Activated naive CD4-positive, alpha-beta T cell (primary cell): ENCODE measurements at places on chromosomes 5 and 9.

- DNase-seq, result no peak
Measured at GRCh38 chr9:130432796-130433167, 12.0 kb upstream of the ASS1 start.

GRCh38 chr5:177320879-177321278 is 9.2 kb upstream of the MXD3 start:
- DNase-seq, result no peak

DNA sequence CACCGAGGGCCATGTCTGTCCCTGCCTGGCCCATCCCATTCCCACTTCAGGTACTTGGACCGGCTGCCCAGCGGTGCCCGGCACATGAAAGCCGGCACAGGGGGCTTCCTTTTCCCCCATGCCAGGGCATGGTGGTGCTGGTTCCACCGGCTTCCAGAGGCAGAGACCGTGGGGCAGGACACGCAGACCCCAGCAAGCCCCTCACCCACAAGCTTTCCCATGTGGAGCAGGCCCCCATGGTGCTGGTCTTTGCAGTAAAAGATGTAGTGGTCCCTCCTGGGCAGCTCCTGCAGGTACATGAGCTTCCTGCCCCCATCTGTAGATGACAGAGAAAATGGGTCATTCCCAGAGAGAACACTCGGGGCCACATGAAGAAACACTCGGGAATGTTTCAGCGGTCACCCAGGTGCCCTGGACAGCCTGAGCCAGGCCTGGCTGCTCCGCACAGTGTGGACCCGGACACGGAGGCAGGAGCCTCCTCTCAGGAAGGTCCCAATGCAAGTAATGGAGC is 2.0 kb downstream of the OBP2B start:
- DNase-seq, result no peak

GRCh38 chr9:38074441-38074961 is 5.5 kb upstream of the SHB start:
- no peak for DNase-seq

- DNase-seq, result no peak
Measured at GRCh38 chr5:8845296-8845695, 700.6 kb downstream of the SEMA5A start.

DNA sequence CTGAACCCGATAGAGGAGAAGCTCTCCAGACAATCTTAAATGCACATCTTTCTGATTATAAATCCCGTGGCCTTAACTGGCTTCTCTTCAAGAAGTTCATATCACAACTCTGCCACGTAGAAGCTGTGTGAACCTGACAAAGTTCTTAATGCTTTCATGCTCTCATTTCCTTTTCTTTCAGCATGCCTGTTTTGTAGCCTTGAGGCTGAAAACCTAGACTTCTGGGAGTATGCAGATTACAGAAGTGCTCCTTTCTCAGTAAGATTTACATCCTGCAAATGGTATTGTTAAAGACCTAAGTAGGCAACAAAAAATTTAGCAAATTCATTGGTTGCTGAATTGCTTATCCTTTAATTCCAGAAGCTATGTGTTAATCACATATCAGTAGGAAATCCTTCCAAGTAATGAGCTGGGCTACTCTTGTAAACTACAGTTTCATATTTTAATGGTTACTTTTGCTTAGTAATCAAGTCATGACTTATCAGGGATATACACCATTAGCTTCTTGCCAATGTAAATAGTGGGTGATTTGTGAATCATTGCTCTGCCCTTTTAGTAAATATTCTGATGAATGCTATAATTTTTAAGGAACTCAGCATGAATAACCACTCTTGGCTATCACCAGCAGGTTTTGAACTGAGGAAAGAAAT is 334.7 kb downstream of the FBXL7 start:
- DNase-seq, result no peak

DNA sequence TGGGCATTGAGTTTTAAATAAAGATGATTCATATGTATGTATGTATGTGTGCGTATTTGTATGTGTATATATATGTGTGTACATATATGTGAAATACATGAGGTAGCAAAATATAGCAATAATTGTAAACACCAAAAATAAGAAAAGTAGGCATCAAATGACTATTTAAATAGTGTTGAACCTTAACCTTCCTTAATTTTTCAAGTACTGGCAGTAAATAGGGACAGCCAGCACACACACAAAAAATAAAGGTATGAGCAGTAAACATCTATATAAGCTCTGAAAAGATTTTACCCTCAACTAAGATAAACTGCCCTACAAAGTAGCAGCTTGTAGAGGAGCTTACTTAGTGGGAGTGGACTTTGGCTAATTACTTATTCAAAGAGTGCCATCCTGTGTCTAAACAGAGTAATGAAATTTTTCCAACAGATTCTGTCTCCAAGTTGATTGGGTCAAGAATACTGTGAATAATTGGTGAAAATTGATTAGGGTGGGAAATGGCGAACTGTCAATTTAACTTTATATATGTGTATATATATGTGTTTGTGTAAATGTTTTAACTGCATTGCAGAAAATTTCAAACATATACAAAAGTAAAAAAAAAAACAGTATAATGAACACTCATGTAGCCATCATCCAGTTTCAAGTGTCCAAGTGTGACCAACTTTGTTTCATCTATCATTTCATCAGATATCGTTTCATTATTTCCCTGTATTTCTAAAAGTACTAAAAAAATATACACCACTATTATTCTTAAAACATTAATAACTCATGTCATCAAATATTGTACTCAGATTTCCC is 2.0 kb upstream of the ADAMTS6 start:
- DNase-seq, result no peak

- DNase-seq, result no peak
Measured at GRCh38 chr5:55520117-55520839, 14.5 kb downstream of the PLPP1 start.

- no peak for DNase-seq
Measured at GRCh38 chr9:36987891-36988290, 46.2 kb downstream of the PAX5 start.

GRCh38 chr5:79936646-79937216 is 54.3 kb downstream of the MTX3 start:
- DNase-seq, result no peak

GRCh38 chr5:9582406-9582805 is 36.5 kb upstream of the SEMA5A start:
- DNase-seq, result no peak

DNA sequence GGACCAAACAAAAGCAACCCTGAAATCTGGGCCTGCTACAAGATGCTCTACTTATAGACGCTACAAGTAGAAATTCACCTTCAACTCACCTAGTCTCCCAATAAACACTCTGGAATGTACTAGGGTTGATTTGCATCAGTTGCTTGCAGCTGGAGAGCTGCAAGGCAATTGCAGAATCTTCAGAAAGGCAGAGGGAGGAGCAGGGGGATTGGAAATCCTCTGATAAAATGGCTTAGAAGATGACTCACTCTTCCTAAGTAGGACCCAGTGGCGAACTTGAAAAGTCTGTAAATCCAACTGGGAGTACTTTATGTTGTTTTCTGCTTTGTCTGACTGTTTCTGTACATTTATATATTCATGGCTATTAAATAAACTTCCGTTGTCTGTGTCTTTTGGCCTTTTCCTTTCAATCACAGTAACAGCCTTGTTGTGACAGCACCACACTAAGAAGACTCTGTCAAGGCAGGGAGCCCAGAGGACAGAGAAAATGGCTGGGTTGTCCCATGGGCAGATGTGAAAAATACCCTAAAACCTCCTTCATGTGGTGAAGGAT is 14.7 kb upstream of the MLLT3 start:
- DNase-seq, result no peak

DNA sequence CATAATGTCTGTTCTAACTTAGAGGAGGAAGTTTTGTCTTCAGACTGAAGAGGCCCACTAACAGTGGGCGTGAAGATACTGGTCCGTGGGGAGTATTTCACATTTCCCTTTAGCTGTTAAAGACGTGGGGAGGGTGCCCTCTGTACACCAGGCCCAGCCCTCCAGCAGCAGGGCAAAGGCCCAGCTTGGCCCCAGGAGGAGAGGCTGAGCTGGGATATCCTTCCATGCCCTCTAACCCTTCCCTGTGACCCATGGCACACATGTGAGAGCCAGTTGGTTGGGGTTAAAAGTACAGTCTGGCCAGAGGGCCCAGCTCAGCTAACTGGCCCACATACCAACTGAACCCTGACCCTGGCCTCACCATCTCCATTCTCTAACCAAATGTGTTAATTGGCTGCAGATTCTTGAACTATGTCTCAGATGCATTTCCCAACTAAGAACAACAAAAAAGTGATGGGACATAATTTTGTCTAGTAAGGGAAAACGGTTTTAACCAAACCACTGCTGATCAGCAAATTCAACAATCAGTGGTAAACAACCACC is 74.4 kb downstream of the LHFPL2 start:
- DNase-seq, result no peak

GRCh38 chr5:177591690-177592009 is 353 bp upstream of the TMED9 start:
- DNase-seq, result no peak

DNA sequence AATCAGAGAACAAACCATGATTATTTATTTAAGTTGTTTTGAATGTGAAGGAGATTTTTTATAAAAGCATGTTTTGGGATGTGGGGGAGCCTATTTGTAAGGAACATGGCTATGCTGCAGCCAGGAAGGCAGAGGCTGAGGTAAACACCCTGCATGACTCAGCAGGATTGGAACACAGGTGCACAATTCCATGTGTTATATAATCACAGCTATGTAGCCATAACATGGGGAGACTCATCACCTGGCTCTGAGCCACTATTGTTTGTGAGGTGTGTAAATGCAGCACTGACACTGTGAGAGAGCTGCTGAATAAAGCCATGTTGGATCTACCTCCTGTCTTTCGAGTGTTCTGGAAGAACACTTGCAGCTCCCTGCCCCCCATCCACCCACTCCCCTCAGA is 1009.8 kb downstream of the DNAH5 start:
- DNase-seq, result no peak

- DNase-seq, result no peak
Measured at GRCh38 chr9:135727257-135727875, 25.4 kb downstream of the KCNT1 start.

DNA sequence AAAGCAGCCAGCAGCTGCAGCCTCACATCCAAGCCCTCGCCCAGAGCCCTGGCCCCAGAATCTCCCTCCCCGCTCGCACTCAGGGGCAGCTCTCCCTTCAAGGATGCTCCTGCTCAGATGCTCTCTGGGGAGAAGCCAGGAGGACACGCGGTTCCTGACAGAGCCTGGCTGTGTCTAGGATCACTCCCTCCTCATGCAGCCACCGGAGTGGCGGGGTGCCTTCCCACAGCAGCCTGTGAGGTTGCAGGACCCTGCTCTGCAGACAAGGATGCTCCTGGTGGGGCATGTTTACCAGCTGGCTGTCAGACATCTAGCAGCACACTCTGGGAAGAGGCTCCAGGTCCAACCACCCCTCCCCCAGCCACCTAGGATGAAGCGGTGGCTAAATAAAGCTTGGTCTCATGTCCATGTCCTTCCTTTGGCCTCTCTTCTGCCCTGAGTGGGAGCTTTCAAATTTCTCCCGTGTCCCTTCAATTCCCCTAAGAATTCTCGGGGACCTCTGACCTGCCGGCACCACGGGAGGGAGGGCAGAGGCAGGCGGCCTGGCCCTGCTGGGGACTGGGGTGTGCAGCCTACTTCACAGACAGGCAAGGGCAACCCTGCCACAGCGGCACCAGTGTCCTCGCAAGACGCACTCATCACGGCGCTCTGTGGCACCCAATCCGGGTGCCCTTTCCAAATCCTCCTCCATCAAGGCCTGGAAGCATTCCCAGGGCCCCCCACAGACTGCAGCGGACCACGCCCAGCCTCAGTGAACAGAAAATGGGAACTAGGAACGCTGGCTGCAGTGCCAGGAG is 88.3 kb upstream of the SARDH start:
- DNase-seq, result no peak

- DNase-seq, result no peak
Measured at GRCh38 chr9:12880406-12881015, 105.7 kb downstream of the LURAP1L start.

GRCh38 chr5:172187118-172188032 is 649 bp downstream of the STK10 start:
- DNase-seq, result peak; percentile 25

DNA sequence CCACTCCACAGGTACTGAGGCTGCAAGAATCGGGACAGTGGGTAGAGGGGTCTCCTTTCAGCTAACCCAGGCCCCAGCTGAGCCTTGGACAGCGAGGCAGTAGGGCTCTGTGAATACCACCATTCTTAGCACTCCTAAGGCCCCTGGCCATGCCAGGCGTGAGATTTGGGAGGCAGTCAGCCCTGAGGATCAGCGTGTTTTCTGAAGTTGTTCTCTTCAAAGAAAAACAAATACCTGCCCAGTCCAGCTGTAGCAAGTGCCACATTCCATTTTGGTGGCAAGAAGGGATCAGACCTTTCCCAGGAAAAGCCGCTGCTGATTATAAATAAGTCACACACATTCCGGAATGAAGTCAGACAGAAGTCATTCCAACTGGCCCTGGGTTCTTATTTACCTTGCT is 47.8 kb downstream of the RALGPS1 start:
- DNase-seq, result no peak

- no peak for DNase-seq
Measured at GRCh38 chr9:21251638-21252037, 11.8 kb upstream of the IFNA14 start.

- DNase-seq, result no peak
Measured at GRCh38 chr5:98314292-98314691, 459.2 kb upstream of the RGMB start.

GRCh38 chr9:131465401-131465800 is 37.3 kb upstream of the POMT1 start:
- no peak for DNase-seq

DNA sequence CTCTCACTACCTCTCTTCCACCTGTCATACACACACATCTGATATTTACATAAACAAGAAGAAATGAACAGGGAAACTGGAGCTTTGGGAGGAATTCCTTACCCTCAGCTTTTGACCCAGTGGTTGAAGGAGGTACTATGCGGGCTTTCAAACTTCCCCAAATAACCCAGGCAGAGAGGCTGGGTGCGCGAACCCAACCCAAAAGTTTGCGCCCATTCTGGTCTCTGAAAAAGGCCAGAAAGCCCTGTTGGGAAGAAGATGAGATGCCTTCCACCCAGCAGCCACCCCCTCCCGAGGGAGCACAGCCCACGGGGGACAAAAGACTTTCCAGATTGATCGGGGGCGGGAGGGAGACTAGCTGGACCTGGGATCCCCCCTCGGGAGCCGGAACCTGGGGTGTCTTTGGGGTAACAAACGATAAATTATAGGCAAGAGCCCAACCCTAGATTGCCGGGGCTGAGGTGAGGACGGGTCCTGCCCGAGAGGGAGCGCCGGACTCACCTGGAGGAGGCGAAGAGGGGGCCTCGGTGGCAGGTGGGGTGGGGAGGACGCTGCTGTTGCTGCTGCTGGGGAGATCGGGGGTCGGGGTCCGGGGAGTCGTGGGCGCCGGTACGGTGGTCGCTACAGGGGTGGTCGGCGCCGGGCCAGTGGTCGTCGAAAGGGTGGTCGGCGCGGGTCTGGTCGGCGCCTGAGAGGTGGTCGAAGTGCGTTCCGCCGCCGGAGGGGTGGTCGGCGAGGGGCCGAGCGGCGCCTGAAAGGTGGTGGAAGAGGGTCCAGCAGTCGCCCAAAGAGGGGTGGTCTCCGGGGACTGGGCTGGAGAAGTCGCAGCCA is 798 bp downstream of the MEGF9 start:
- no peak for DNase-seq

DNA sequence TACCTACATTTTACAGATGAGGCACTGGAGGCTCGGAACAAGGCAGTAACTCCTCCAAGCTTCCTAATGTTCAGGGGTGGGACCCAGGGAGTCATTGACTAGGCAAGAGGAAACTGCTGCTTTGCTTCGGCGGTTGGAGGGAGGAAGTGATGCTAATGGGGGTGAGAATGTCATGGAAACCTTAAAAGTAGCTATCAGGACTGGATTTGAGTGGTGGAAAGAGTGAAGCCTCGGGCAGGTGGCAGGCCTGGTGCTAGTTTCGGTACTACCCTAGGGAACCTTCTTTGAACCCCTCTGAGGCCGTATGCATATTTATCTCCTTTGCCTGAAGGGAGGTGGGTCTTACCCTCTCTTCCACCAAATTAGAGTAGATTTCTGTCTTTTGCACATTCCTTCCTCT is 1.6 kb downstream of the BSPRY start:
- DNase-seq, result no peak
